Stimulated activated CD8-positive, alpha-beta memory T cell treated with anti-CD3 and anti-CD28 coated beads, Interleukin-15, amount 100 ng/mL, for 24 hours (primary cell): ENCODE measurements at places on chromosomes 2 and 18.

- no peak for DNase-seq
These were observed 7.1 kb downstream of the ZNF407 start for GRCh38 chr18:74604774-74605173.

- DNase-seq, result no peak
These were observed 23.3 kb downstream of the GNLY start for GRCh38 chr2:85717308-85718008.

GRCh38 chr2:4357121-4357520 is 653.7 kb downstream of the DCDC2C start:
- DNase-seq, result no peak

DNA sequence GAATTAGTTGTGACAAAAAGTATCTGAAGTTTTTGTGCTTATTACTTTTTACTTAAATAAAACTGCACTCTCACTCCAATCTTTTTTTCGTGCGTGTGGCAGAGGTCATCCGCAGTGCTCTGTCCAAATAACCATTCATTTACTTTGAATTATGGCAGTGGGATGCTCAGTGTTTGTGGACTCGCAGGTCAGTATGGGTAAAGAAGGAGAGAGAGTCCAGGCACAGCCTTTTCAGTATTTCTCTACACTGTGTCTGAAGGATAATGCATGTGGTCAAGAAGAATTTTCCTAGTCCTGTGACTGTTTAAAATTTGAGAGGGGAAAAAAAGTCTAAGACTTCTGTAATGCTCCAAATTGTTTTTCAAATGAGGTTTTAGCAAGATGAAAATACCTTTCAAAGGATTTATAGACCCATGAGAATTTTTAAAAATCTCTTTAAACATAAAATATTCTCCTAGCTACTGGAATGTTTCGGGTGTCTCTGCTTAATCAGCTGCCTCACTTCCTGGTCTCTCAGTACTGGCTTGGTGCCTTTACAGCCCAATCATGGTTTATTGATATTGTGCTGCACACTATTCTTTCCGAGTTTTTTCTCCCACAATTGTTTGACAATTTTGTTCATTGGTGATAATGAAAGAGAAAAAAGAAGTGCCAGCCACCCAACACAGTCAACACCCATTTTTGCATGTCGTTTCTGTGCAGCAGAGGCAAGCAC is 453.2 kb downstream of the PTPRM start:
- DNase-seq, result no peak

DNA sequence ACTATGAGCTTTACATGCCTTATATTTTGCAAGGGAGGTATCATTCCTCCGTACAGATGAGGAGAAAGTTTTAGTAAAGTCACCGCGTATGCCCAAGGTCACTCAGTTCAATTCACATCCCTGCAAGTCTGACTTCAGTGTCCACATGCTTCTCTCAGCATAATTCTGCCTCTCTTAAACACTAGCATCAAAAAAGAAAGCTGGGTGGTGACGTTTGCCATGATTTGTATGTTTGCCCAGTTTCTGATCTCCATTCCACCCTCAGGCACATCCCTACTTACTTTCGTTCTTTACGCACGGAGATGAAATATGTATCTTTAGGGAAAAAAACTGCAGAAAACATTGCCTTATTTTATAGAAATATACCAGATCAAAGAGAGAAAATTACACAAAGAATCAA is 129.2 kb upstream of the PTPRM start:
- no peak for DNase-seq

DNA sequence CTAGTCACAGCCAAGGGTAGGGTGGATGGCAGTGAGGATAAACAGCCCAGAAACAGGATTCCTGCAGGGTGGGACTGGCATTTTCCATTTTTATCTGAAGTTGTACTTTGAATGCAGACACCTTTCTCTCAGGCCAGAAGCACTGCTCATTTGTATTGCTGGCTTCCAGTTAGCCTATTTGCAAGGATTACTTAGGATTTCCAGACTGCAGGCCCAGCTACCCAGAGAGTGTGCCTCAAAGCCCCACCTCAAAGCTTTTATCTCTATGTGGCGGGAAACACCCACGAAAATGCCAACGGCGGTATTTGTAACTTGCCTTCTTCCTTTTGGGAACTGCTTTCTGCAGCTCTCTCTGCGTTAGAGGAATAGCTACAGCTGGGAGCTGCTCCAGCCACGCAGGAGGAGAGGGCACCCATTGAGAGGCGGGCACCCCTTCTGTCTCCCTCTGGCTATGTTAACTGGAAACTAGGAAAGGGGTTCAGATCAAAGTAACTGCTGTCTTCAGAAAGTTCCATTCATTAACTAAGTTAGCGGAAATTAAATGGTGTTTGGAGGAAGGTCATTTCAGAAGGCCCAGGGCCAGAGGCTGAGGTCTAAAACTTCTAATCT is 144.9 kb downstream of the TGIF1 start:
- no peak for DNase-seq

- DNase-seq, result peak; percentile 58
These were observed 3.9 kb upstream of the PSMD1 start for GRCh38 chr2:231052494-231053451.

DNA sequence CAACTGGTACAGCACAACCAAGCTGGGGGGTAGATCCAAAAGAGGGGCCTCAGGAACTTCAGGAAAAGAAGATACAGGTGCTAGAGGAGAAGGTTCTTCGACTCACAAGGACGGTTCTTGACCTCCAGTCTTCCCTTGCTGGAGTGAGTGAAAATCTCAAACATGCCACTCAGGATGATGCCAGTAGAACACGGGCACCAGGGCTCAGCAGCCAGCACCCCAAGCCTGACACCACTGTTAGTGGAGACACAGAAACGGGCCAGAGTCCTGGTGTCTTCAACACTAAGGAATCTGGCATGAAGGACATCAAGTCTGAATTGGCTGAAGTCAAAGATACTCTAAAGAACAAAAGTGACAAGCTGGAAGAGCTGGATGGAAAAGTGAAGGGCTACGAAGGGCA is 43.8 kb downstream of the EMILIN2 start:
- DNase-seq, result no peak

GRCh38 chr18:49273241-49273880 is 187.1 kb downstream of the DYM start:
- no peak for DNase-seq

DNA sequence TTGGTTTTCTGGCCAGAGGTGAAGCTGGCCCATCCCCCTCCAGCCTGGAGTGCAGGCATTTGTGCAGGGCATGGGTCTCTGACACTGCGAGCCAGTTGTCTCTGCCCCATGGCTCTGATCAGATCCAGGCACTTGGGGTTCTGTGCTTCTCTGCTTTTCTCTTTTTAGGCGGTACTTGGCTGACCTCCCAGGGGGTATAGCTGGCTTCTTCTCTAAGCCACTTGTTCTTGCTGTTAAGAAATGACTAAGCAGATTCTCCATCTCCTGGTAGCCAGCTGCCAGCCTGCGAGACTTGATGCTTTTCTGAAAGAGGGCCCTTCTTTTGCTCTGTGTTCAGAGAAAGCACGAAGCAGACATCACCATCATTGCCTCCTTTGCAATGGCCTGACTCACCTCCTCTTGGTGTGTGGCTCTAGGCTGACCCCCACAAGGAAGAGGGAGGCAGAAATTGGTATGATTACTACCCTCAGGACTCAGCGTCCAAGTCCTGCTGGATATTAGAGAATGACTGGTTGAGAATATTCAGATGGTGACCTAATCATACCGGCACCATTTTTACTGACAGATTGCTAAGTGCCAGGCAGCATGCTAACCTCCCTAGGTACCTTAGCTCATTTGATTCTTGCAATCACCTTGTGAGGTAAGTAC is 32.7 kb downstream of the TNP1 start:
- no peak for DNase-seq

- no peak for DNase-seq
These were observed 145.9 kb upstream of the KLHL14 start for GRCh38 chr18:32918692-32919250.

DNA sequence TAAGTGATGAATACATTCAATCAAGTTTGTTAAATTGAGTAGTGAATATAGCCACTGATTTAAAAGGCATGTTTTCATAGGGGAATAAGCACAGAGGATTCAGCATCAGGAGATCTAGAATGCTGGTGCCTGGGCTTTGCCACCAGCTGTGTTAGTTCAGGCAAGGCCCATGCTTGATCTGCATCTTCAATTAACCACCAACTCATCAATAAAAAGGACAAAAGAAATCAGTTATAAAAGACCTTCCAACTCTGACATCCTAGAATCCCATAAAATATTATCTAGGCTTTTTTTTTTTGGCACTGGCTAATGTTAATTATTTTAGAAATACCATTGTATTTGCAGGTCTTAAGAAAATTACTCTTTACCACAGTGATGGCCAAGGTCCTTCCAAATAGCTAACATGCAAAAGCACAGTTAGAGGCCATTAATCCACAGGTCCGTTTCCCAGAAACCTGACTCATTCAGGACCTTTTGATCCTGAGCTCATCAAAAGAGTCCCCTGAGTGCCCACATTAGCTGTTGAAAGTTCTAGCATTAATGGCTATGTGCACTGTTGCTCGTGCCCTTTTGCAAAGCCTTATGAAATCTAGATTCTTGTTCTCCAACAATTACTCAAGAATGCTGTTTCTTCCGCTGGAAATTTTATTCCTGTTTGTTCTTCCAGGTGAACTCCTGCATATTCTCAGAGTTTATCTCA is 170.0 kb downstream of the CYRIA start:
- DNase-seq, result no peak

GRCh38 chr18:26489881-26490280 is 58.5 kb downstream of the KCTD1 start:
- no peak for DNase-seq

DNA sequence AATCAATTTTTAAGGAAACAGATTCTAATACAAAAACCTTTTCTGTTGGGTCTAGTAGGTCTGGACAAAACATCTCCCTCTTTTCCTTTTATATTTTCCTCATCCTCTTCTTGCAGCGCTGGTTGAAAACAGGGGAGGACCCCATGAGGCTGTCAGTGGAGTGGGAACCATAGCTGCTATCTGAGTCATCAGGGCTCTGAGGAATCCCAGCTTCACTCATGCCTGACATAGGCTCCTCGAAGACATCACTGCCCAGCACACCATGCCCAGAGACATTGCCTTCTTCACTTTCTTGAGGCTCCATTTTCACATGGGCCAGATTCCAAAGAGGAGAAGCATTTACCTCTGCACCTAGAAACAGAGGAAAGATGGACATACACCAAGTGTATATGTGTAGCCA is 10.0 kb downstream of the SUPT7L start:
- DNase-seq, result no peak

- no peak for DNase-seq
These were observed 289.5 kb upstream of the REV1 start for GRCh38 chr2:99779276-99779675.

GRCh38 chr2:230583581-230583980 is 129.1 kb upstream of the CAB39 start:
- no peak for DNase-seq

DNA sequence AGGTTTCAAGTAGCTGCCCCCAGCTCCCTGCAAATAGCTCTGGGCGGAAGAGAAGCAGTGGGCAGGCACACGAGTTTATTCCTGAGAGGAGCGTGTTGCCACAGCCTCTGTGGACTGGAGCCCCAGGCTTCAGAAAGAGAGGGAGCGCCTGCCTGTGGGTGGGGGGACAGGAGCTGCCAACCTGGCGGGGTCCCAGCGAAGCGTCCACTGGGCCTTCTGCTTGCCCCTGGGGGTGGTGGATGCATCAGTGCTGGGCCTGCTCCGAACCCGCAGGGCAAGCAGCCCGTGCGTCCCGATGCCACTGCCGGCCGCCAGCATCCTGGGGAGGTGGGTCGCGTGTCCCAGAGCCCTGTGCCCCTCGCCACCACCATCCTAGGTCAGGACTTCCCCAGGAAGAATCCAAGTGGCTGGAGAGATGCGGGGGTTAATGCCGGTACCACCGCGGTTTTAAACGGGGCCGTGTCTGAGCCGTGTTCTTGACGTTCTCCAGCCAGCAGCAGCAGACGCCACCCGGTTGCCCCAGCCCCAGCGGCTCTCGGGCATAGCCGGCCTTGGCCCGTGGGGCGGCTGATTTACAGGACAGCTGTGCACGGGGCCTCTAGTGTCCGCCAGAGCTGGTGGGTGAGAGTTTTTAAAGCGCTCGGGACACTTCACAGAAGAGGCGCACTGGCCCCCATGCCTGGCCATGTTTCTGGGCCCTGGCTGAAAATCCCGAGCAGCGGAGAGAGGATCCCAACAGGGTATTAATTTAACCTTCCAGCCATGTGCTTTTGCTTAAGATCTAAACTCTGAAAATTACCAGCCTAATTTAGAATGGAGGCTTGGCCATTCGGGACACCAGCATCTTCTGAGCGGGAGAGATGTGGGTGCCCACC is 84.7 kb downstream of the NFATC1 start:
- no peak for DNase-seq

GRCh38 chr18:27017901-27018500 is 152.5 kb upstream of the AQP4 start:
- no peak for DNase-seq
